ENCODE measurements at places on chromosomes 7 and 10.

GRCh38 chr7:121107923-121108498 lies 119.5 kb downstream of the CPED1 start:
- DNase-seq: no peak

DNA sequence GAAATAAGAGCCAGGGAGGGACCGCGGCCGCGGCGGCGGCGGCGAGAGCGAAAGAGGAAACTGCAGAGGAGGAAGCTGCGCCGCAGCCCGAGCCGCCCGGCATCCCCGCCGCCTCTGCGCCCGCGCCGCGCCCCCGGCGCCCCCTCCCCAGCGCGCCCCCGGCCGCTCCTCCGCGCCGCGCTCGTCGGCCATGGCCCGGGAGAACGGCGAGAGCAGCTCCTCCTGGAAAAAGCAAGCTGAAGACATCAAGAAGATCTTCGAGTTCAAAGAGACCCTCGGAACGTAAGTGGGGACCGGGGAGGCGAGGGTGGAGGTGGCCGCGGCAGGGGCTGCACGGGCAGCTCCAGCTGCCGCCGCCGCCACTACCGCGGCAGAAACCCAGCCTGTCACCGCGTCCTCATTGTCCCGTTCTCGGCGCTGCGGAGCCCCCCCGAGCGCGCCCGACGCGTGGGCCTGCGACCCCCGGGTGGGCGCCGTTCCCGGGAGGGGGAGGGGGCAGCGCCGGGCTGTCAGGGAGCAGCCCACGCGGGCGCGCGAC lies 351 bp downstream of the CAMK1D start:
- no peak for DNase-seq

DNA sequence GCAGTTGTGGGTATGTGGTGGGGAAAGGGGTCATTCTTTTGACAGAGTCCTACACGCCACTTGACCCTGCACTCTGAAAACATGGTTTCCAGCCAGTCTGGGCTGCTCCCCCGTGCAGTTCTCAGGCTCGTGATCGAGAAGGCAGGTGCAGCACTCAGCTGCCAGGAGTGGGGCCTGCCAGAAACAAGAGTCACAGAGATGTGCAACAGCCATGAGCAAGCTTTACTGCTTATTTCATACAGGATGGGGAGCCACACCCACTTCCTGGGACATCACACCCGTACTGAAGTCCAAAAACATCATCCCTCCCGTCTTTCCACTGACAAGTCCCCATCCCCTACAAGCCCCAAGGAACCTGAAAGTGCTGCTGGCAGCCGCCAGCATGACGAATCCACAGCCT lies 9.3 kb downstream of the ATG9B start:
- DNase-seq: no peak

GRCh38 chr7:26853788-26854393 lies 10.5 kb downstream of the SKAP2 start:
- no peak for DNase-seq

DNA sequence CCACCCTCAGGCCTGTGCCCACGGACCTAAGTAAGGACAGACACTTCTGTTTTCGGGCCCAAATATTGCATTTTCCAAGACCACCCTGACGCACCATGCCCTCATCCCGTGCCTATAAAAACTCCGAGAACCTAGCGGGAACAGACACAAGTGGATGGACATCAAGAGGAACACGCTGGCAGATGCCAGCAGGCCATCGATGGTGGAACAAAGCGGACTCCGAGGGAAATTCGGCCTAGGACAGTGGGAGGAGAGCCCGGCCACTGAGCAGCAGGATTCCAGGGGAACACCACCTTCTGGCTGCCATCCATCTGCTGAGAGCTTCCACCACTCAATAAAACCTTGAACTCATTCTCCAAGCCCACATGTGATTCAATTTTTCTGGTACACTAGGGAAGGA lies 243.6 kb upstream of the ZWINT start:
- DNase-seq: no peak

DNA sequence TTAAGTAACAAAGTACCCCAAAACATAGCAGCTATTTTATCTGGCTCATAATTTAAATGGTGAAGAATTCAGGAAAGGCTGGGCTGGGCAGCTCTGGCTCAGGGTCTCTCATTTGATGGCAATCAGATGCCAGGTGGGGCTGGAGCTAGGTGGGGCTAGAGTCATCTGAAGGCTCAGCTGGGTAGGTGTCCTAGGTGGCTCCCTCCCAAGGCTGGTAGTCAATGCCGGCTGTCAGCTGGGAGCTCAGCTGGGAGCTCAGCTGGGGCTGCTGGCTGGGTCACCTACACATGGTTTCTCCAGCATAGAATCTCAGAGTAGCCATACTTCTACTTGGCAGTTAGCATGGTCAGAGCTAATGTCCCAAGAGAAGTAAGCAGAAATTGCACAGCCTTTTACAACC lies 34.1 kb downstream of the OSBPL3 start:
- no peak for DNase-seq

GRCh38 chr10:33935350-33935749 lies 600.9 kb upstream of the NRP1 start:
- DNase-seq: no peak

GRCh38 chr7:97022491-97023306 lies 1.9 kb downstream of the DLX5 start:
- DNase-seq: no peak

DNA sequence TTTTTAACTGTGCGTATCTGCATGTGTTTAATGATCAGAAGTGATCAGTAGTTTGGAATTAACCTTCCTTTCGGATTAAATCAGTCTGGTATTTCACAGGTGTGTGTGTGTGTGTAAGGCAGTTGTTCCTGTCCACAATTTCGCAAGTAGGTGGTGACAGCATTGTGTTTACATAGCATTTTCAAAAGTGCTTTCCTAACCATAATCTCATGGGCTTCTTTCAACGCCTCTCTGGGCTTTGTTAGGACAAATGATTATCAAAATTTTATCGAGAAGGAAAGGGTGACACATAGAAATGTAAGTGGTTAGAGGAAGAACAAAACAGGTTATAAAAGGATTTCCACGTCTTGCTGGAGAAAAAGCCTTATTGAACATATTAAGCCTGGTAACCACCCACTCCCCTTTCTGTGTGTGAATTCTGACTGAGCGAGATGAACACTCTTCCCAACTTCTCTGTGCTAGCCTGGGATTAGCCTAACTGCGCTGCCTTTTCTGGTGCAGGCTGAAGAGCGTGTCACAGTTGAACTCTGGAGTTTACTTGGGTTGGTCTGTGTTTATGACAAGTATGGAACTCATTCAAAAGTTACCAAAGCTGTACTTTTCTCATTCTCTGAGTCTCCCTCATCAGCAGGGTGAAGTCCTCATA lies 292.3 kb upstream of the PITRM1 start:
- DNase-seq: no peak

DNA sequence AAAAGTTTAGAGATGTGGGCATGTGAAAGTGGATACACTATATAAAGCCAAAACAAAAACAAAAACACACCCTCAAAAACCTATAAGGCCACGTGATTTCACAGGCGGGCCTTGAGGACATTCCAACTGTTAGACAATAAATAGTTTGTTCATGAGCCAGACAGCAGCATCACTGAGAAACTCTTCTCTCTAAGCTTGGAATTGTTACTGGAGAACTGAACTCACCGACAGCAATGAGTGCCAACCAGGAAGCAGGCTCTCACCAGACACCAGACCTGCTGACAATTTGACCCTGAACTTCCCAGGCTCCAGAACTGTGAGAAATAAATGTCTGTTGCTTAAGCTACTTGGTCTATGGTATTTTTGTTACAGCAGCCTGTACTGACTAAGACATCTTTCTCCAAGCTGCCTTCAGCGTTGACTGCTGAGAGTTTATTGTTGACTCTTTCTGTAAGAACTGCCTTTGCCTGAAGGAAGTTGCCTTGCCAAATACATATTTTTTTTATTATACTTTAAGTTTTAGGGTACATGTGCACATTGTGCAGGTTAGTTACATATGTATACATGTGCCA lies 107.5 kb downstream of the EPDR1 start:
- no peak for DNase-seq

DNA sequence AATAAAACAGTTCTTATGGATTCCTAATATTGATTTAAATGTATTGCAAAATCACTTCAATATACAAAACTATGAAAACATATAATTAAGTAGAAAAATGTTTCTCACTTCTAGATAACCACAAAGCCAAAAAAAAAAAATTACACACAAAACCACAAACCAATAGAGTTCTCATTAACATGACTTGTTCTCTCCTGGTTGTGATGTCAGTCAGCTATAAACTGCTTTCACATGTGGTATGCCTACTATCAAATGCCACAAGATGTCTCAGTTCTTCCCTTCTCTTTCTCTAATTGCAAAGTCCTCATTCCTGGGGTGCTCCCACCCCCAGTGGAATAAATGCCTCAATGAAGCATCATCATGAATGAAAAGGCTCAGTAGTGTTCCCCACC lies 16.6 kb downstream of the GNAI1 start:
- DNase-seq: no peak

GRCh38 chr7:7375538-7375937 lies 160.1 kb downstream of the COL28A1 start:
- DNase-seq: no peak

GRCh38 chr7:48158404-48158803 lies 12.9 kb upstream of the ABCA13 start:
- no peak for DNase-seq

- no peak for DNase-seq
These were observed 24.3 kb upstream of the OPN4 start for GRCh38 chr10:86630079-86630478.

DNA sequence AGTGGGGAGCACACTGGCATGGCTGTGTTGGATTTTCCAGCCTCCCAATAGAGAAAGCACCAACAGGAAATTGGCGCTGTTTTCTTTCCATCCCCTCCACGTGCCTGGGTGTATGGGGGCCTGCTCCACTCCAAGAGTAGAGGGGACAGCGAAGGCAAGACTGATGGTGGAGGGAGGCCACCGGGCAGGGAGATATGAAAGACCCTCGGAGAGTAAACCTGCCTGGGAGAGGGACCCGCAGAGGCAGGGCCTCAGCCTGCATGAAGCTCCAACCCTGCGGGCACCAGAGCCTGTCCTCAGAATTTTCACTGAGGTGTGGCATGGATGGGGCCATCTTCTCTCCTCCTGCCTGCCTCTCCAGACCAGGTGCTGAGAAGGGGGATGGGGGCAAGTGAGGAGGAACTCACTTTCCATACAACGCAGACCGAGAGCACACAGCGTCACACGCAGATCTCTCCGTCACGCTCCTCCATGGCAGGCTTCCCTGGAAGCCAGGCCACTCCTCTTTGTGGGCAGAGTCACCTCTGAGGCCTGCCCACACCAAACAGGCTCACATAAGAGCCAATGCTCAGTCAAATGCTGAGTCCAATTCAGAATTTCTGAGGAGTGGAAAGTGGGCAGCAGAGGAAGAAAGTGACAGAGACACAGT lies 18.8 kb downstream of the ANXA11 start:
- DNase-seq: no peak

GRCh38 chr7:97094284-97094930 lies 23.1 kb upstream of the SDHAF3 start:
- DNase-seq: no peak

GRCh38 chr7:30091491-30091912 lies 43.3 kb upstream of the MTURN start:
- DNase-seq: no peak

- DNase-seq: peak; percentile 22
These were observed 45.5 kb downstream of the SLIT1 start for GRCh38 chr10:97140049-97140846.

GRCh38 chr10:14481752-14482151 lies 151.0 kb upstream of the FRMD4A start:
- no peak for DNase-seq

DNA sequence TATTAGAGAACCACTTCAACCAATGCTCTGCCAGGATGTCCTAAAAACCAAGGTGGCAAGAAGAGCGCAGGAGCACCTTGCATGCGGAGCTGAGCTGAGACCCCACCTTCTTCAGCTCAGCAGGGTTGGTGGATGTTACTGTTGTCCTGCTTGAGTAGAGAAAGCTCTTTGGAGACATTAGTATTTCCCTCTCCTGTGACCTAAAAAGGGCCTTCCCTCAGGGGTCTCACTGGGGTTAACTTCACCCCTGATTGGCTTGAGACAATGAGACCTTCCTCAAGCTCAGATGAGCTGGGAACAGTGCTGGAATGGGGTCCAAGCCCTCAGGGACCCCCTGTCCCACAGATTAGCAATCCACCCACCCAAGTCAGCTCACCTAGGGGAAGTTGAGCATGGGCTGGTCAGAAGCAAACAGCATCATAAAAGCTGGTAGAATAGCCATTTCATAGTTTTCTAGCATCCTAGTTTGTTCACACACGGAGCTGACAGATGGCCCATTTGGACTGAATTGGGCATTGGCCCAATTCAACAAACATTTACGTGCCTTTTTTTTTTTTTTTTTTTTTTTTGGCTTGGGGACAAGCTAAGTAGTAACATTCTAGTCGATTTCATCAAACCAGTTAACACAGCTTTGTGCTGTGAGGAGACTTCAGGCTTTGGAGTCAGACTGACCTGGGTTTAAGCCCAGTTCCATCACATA lies 100.6 kb upstream of the HABP2 start:
- DNase-seq: no peak

GRCh38 chr7:29622335-29623265 lies 59.0 kb downstream of the PRR15 start:
- DNase-seq: no peak

GRCh38 chr10:9825491-9826018 lies 1192.1 kb upstream of the CELF2 start:
- DNase-seq: no peak

GRCh38 chr10:126373147-126373546 lies 15.1 kb downstream of the ADAM12 start:
- no peak for DNase-seq

GRCh38 chr7:30422922-30423321 lies 55.7 kb downstream of the NOD1 start:
- no peak for DNase-seq

GRCh38 chr7:2640846-2641316 lies 9.1 kb downstream of the TTYH3 start:
- no peak for DNase-seq

- no peak for DNase-seq
These were observed 12.2 kb downstream of the TAS2R60 start for GRCh38 chr7:143455491-143455890.

DNA sequence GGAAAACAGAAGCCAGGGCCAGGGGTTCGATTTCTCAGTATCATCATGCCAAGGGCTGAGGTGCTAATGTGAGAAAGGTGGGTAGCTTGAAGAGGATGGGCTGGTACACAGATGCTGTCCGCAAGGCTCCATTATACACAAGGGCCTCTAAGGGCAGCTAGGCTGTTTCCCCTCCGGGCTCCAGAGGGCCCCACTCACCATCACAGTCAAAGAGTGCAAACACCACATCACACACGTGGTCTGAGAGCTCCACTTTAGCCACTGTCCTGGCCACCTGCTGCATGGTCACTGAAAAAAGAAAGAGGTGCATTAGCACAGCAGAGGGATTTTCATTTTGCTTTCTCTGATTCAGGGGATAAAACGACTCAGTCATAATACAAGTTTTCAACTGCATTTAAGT lies 20.9 kb upstream of the DNAJB12 start:
- no peak for DNase-seq

- DNase-seq: no peak
These were observed 166.1 kb upstream of the TCERG1L start for GRCh38 chr10:131477457-131478121.

GRCh38 chr7:111363099-111363498 lies 199.2 kb downstream of the IMMP2L start:
- DNase-seq: no peak

All from neural crest cell (in vitro differentiated cells).